NCI-H446 treated with DMSO at 0.1 percent for 48 hours (cell line): ENCODE measurements at places on chromosomes 7 and 10.

DNA sequence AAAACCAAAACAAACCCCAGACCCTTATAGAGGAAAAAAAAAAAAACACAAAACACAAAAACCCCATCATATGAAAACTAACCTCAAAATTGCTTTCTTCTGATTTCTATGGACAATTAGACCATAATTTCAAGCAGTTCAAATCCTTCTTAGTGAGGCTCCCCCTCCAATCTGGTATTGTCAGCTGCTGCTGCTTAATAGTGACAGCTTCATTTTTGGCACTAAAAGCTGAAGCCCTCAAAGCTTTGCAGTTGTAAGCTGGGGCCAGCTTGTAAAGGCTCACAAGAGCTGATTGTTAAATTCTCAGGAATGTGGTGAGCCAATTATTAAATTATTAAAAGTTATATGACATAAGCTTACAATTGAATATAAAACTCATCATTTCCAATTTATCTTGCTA, 21.9 kb downstream of the ATXN7L1 start:
- peak; percentile 58 for DNase-seq

DNA sequence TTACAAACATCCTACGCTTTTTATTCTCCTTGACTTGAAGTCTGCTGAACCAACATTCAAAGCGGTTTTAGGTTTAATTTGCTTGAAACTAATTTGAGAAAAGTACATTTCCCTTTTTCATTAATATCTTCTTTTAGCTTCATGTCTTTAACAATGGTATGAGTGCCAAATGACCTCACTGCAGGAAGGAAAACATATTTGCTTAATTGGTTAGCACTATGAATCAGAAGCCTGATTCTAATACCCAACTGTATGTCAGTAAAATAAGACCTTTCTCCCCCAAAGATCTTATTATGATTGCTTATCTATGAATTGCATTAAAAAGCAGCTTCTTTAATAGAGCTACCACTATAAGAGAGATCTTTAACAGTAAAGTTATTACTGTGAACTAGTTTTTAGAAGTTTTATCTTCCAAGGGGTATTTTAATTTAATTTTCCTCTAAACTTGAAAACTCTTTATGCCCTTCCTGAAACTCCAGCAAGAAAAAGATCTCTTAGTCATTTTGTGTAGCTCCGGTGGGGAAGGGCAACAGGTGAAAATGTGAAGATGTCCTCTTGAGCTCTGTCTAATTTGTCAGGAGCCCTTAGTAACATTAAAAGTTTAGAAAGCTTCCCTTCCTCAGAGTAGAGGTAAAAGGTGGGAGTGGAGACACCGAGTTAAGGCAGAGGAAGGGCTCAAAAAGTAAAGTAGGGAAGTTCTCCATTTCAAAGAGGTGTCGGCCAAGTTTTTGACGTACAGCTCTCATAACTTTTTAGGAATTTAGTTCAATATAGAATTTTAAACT, 6.1 kb downstream of the COL1A2 start:
- peak; percentile 9 for DNase-seq

- DNase-seq: no peak
These were observed 179.7 kb upstream of the WDR11 start for GRCh38 chr10:120671491-120671890.

- no peak for DNase-seq
These were observed 40.2 kb downstream of the PDSS1 start for GRCh38 chr10:26737730-26738129.

GRCh38 chr7:98745722-98746318, 124.0 kb downstream of the TMEM130 start:
- no peak for DNase-seq

DNA sequence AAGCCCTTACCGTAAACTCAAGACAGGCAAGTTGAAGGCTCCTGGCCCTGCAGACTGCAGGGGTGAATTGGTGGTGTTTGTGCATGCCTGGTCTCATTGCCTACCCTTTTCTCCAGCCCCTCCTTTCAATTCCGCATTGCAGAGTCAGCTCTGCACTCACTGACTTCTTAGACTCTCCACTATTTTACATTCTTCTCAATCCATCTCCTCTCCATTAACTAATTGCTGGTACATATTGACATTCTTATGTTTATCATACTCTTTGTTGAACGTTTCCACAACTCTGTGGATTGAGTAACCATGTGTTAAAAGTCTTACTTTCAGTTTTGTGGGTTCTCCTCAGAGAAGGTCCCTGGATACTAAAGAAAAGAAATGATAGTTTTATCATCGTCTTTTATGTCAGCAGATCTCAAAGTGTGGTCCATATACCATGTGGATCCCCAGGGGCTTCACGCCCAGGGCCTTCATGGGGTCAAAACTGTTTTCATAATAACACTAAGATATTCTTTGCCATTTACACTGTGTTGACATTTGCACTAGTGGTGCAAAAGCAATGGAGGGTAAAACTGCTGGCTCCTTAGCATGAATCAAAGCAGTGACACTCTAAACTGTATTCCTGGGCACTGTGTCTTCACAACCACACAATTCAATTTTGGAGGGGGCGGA, 135.4 kb upstream of the FZD1 start:
- no peak for DNase-seq

DNA sequence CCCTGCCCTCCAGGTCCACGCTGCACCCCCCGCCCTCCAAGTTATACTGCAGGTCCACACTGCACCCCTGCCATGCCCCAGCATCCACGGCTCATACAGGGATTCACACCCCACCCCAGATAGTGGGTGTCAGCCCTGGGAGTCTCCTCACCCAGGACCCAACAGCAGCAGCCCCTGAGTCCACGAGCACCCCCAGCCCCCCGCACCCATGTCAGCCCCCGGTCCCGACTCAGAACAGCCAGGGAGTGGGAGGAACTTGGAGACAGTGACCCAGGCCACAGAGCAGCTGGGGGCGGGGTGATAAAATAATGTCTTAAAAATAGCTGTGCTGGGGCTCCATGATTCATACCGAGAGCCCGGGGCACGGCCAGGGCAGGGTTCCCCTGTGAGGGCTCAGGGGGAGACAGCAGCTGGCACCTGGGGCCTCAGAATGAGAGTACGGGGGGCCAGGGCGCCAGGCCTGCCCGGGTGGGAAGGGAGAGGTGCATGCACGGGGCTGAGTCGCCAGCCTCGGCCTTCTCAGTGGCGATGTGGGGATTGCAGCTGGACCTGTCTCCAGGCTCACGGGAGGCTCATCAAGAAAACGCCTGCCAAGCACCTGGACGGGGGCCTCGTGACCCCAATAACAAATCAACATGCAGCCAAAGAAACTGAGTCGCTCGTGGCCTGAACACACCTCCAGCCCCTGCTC, 29.8 kb downstream of the ADAP1 start:
- DNase-seq: no peak

DNA sequence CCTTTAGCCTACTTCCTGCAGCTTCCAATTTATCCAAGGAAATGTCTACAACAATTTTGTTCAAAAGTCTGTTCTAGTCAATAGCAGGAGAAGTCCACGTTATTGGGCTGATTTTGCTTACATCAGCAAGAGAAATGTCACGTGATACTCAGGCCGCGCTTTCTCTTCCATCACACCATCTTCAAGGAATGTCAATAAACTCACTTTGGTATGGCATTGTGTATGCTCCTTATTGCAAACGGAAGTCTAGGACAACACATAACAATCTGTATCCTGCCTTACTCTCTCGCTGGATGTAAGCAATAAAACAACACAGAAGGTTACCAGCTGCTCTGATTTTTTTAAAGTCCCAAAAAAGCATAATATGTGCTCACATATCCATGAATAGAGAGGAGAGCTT, 17.1 kb upstream of the STK17A start:
- no peak for DNase-seq

DNA sequence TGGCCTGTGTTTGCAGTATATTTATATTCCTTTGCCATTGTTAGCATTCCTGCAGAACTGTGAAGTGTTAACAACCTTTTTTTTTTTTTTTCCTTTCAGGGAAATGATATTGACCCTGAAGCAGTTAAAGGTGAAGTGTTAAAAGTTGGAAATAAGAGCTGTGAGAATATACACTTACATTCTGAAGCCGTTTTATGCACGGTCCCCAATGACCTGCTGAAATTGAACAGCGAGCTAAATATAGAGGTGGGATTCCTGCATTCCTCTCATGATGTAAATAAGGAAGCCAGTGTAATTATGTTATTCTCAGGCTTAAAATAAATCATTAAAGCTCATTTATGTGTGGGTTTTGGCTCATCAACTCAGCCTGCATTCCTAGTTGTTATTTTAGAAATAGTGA, 92.8 kb upstream of the CAPZA2 start:
- no peak for DNase-seq

DNA sequence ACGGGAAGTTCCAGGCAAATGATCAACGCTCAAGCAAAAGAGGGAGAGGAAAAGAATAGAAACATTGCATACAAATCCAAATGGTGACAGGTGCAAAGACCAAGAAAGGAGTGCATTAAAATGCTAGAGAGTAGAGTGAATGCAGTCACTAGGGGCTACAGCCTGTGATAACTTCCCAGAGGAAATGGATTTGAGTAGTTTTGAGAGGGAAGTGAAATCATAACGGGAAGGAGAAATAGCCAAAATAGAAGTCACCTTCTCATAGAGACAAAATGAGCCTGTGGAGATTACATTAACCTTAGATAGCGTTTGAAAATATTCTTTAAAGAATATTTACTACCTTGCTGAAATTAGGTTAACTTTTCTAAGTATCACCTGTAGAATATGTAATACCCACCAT, 26.5 kb downstream of the NUP42 start:
- no peak for DNase-seq

GRCh38 chr10:71123023-71123422, 89.3 kb upstream of the UNC5B start:
- DNase-seq: no peak

- no peak for DNase-seq
These were observed 715.3 kb downstream of the CNTNAP2 start for GRCh38 chr7:146831875-146832274.

GRCh38 chr7:83921271-83921940, 272.5 kb upstream of the SEMA3E start:
- DNase-seq: peak; percentile 91

- DNase-seq: no peak
These were observed 8.2 kb upstream of the CLEC2L start for GRCh38 chr7:139515266-139515665.

DNA sequence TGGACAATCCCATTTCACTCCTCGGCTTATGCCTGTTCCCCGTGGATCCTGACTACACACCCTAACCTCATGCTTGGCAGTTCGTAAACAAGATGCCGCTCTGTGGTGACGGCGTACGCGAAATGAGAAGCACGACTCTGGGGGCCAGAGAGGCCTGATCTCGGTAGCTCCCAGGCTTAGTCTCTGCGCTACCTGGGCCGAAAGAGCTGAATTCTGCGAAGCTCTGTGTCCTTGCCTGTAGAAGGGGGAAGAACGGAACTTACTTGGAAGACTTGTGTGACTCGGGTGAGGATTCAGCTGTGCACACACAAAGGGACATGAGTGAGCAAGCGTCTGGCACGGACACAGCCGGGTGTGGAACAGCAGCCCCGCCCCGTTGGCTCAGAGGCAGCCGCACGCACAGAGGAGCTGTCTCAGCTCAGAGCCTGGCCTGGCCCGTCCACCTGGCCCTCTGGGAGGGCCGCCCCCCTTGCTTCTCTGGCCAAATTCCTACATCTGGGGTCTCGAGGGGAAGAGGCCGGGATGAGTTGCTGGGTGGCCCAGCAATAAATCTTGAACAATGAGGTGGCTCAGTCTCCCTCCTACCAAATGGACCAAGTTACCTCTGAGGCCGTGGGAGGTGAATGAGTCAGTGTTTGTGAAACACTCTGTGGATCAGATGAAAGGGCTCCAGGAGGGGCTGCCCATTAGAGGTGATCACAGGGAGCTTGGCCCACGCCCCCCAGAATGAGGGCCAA, 83.8 kb downstream of the PDGFA start:
- no peak for DNase-seq

GRCh38 chr10:3495281-3495680, 289.7 kb downstream of the KLF6 start:
- DNase-seq: no peak

- no peak for DNase-seq
These were observed 8.8 kb downstream of the ADAMTS14 start for GRCh38 chr10:70680899-70681730.

DNA sequence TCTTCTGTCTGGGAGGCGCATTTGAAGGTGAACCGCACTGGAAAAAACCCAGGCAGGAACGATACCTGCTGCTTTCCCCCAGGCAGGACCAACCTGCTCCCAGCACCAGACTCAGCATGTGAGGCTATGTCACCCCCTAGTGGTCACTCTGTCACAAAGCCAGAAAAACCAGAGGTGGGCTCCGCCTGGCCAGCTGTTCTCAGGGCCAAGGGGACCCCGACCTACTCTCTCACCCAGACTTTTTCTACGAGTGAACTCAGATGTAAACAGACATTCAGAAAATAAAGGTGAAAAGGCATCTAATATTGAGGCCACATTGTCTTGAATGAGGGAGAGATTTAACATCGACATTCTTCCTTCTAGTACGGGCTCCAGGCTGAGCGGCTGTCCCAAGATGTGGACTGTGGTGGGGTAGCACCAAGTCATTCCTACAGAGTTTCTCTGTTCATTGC, 117.3 kb downstream of the PRKAG2 start:
- DNase-seq: no peak

- no peak for DNase-seq
These were observed 306.4 kb downstream of the NXPH1 start for GRCh38 chr7:8739837-8740236.

- DNase-seq: no peak
These were observed 2.4 kb downstream of the SPOCK2 start for GRCh38 chr10:72085864-72086465.

DNA sequence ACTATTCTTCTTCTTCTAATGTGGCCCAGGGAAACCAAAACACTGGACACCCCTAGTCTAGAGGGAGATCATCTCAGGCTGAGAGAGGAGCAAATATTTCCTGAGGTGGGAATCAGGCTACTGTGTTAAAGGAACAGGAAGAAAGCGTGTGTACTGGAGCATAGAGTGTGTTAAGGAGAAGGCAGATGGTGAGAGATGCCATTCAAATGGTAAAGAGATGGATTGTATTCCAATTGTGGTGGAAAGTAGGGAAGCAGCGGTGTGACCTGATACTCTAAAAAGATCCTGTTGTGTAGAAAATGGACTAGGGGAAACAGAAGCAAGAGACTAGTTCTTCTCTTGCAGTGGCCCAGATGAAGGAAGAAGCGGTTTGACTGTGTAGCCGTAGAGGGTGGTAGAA, 31.2 kb downstream of the RAB18 start:
- no peak for DNase-seq

GRCh38 chr10:1268831-1269230, 212.6 kb downstream of the WDR37 start:
- DNase-seq: no peak

DNA sequence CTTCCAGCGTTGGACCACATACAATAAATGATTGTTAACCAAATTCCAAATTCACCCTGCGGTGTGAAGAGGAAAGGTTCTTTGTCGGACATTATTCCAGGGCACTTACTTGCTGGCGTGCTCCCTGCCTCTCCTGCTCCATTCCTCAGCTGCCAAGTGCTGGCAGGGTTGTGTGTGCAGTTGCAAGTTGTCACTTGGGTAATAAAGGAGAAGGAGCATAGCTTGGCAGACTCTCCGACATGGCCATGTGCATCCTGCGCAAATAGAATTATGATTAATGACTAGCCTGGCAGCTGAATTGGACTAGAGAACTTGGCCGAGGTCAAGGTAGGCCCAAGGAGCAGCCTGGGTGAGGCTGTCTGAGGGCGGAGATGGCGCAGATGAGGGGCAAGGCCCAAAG, 92.3 kb upstream of the ELMO1 start:
- DNase-seq: peak; percentile 95

- no peak for DNase-seq
These were observed 11.3 kb downstream of the JAKMIP3 start for GRCh38 chr10:132077091-132077490.
